ENCODE measurements at places on chromosomes 6 and 20. TPM values are rescaled to one million over a fixed set of nuclear protein-coding genes. Genes with fewer than 3 reads are reported as not detected.

Gene TUBB2B
- 0.30 TPM for total RNA-seq

Gene GPR6
- not detected for total RNA-seq

Gene BTNL2
- not detected for total RNA-seq

Gene IBTK
- total RNA-seq: 43.8 TPM

Gene RIPOR3
- total RNA-seq: not detected

Gene YWHAB
- 289 TPM for total RNA-seq

Gene GNAS-AS1
- 1.4 TPM for total RNA-seq

Gene GMNN
- 66.6 TPM for total RNA-seq

Gene HCRTR2
- total RNA-seq: not detected

Gene SFTA2
- total RNA-seq: not detected

Gene MCCD1
- not detected for total RNA-seq

Gene OR2J3
- not detected for total RNA-seq

Gene RAET1E
- not detected for total RNA-seq

Gene CCDC167
- total RNA-seq: 70.5 TPM

Gene CDSN
- total RNA-seq: not detected

Gene CSNK2B
- total RNA-seq: 229 TPM

Gene NUP43
- 69.2 TPM for total RNA-seq

Gene ATP9A
- 0.59 TPM for total RNA-seq

Gene SLC22A1
- 0.57 TPM for total RNA-seq

Gene ARHGAP40
- not detected for total RNA-seq

Gene COX4I2
- not detected for total RNA-seq

Gene NCOA3
- 104 TPM for total RNA-seq

Gene TFAP2A
- 0.07 TPM for total RNA-seq

Gene HMGN3
- 60.0 TPM for total RNA-seq

Gene ADGB
- not detected for total RNA-seq

Gene PPP1R14C
- total RNA-seq: not detected

Gene TNFAIP3
- 53.9 TPM for total RNA-seq

Gene NQO2
- 40.5 TPM for total RNA-seq

Gene KCNK16
- not detected for total RNA-seq

Gene COL9A3
- 1.1 TPM for total RNA-seq

Gene HLA-DQB2
- 1.5 TPM for total RNA-seq

Gene FAM209B
- 1.5 TPM for total RNA-seq

Gene MUC22
- total RNA-seq: not detected

Gene RAB44
- total RNA-seq: 0.07 TPM
